ENCODE measurements at places on chromosomes 13 and 19.

DNA sequence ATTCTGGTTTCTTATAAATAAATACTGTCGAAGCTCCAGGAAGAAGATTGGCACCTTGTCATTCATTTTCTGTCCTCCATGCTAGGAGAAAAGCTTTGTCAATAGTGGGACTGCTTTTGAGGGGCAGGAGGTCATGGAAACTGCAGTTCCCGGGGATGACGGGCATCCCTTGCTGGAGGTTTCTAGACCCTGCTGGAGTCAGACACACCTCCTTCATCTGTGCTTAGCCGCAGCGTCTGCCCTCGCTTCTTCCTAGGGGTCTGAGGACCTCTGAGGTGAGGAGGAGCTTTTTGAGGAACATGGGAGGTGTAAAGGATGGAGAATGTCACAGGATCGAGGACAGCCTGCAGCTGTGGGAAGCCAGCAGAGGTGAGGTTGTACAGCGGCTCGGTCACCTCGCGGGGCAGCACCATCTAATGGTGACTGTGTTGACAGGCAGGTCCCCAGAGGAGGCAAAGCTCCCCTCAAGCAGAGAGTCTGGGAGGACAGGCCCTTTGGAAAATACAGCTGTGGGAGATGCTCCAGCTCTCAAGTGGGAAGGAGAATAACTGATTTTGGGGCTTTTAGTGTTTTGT lies 172.7 kb upstream of the RNF113B start:
- no peak for DNase-seq

- DNase-seq = no peak
These were observed 89.6 kb upstream of the SPRY2 start for GRCh38 chr13:80430561-80430960.

- no peak for DNase-seq
These were observed 326.1 kb upstream of the TSHZ3 start for GRCh38 chr19:31675193-31675913.

DNA sequence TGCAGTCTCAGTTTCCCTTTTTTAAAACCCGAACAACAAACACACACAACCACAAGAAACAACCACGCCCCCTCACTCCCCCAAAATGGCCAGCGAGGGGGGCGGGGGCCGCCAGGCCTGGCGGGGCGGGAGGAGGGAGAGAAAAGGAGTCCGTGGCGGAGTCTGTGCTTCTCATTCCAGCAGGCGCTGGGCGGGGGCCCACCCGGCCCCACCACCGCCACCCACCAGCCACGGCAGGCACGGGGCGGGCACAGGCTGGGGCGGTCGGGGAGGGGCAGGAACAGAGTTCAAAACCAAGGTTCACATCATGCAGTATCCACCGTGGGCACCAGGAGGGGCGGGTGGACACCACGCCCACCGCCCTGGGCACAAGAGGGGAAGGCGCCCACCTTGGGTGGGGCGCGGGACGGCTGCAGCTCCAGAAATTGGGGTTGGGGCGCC lies 12.9 kb downstream of the DPF1 start:
- no peak for DNase-seq

- no peak for DNase-seq
These were observed 72.7 kb downstream of the ZNF254 start for GRCh38 chr19:24159707-24160106.

DNA sequence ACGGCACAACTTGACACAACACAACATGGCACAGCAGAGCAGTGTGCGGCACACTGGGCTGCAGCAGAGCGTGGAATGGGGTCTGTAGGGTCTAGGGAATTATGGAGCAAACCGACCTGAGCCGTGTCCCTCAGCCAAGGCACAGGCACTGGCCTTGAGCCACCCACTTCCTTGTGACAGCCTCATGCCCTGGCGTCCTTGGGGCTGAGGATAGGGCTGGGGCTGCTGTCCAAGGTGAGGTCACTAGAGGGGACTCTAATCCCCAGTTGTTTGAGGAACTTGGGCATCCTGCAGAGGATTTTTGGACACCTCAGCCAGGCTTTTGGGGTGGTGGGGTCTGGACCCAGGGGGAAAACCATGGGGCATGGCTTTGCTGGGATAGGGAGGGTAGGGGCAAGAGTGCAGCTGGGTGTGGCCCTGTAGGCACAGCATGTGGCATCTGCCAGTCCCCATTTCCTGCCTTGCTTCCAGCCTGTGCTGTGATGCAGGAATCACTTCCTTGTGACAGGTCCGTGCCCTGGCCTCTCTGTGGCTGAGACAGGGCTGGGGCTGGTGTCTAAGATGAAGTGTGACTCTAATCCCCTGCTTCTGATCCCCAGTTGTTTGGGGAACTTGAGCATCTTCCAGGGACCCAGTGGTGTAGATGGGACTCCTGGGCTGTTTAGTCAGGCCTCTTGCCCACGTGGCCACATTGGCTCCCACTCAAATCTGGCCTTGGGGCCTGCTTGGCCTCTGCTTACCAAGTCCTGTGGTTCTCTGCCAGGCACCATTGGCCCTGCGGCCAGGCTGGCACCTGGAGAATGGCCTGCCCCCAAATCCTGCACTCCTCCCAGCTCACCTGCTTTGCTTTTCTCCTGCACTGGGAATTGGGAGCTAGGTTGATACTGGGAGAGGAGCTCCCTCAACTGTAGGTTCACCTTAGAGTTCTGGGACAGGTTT lies 78.5 kb downstream of the SCGB2B2 start:
- no peak for DNase-seq

GRCh38 chr13:38348861-38349389 lies 726 bp upstream of the UFM1 start:
- DNase-seq = no peak

DNA sequence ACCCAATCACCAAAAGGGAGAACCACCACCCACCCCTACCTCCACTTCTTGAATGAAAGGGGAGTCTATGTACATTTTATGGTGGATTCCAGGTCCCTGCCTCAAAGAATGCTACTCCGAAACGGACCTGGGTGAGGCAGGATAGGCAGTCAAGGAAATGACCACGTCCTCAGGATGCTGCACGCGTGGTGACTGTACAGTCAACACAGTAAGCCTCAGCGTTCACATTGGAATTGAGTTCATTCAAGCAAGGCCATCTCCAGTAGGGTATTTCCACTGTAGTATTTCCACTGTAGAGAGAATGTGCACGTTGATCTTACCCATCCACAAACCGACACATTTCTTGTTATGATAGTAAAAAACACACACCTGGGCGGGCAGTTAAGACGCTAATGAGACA lies 16.9 kb downstream of the ZSCAN5C start:
- no peak for DNase-seq

DNA sequence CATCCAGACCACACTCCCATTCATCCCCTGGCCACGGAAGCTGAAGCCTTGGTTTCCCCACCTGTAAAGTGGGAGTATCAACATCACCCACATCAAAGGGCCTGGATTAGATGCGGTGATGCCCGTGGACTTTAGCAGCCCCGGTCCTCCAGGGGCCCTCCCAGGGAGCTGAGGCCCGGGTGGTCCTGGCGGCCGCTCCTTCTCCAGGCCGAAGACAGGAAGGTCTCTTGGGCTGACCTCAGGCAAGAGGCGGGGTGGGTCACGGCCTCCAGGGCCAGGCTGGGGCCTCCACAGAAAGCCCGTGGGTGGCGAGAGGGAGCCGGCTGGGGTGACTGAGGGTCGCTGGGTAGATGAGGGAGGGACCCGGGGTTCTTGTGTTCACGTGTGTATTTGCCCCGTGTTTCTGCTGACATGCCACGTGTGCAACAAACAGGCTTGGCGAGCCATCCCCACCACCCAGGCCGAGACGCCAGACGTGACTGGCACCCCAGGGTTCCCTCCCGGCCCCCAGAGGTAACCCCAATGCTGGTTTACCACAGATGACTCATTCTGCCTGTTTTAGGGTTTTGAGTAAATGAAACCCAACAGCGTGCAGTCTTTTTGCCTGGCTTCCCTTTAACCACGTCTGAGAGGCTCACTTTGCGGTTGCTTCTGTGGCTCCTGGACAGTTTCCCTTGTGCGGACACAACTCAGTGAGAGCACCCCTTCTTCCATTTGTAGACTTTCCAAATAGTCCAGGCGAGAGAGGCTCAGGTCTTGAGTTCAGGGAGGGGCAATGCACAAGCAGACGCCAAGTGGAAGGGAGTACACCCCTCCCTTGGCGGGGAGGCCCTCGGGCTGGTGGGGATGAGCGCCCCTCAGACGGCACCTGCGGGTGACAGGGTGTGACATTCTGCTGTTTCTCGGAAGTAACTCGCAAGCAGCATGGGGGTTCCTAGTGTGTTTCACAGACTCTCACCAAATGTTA lies 42.9 kb downstream of the C13orf46 start:
- DNase-seq = peak; percentile 97

- DNase-seq = no peak
These were observed 82.4 kb downstream of the RYR1 start for GRCh38 chr19:38515896-38516295.

GRCh38 chr13:30739761-30740642 lies 4.7 kb downstream of the ALOX5AP start:
- DNase-seq = peak; percentile 69

DNA sequence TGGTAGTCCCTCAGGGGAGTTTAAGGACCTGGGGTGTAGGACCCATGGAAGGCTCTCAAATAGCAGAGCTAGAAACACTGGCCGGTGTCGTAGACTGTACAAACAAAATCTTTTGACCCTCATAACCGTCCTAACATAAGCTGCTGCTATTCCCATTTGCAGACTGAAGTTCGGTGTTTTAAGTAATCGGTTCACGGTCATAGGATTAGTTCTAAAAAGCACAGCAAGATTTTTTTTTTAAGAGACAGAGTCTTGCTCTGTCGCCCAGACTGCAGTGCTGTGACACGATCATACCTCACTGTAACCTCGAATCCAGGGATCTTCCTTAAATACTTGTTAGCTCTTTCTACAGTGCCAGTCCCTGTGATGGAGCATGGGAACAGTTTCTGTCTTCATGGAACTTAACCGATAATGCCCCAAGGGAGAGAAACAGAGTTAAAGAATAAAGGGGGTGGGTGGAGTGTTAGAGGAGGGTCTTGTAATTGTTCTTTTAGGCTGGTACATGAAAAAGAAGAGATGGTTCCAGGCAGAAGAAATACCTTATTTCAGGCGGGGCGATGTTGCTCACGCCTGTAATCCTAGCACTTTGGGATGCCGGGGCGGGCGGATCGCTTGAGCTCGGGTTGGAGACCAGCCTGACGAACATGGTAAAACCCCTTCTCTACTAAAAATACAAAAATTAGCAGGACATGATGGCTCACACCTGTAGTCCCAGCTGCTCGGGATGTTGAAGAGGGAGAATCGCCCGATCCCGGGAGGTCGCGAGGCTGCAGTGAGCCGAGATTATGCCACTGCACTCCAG lies 475 bp upstream of the ZC3H4 start:
- DNase-seq = no peak

GRCh38 chr19:802498-803098 lies 5.3 kb downstream of the PTBP1 start:
- DNase-seq = no peak

GRCh38 chr13:40440990-40441820 lies 225.2 kb downstream of the FOXO1 start:
- no peak for DNase-seq

DNA sequence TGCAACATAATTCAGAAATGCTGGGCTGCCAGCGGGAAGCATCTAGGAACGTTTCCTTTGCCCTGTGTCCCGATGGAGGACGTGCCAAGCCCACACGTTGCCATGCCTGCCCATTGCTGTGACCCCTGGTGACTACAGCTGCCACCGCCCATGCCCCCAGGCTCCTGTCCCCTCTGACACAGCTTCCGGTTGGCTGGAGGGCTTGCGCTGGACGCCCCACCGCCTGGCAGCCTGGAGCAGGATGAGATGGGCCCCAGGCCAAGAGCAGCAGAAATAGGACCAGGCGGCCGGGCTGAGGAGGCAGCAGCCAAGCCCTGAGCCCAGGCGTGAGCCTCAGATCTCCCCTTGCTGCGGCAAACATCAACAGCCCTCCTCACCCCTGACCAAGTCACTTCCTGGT lies 125.9 kb downstream of the COL4A2 start:
- DNase-seq = no peak

GRCh38 chr19:34391813-34392212 lies 12.4 kb upstream of the PDCD2L start:
- DNase-seq = no peak

DNA sequence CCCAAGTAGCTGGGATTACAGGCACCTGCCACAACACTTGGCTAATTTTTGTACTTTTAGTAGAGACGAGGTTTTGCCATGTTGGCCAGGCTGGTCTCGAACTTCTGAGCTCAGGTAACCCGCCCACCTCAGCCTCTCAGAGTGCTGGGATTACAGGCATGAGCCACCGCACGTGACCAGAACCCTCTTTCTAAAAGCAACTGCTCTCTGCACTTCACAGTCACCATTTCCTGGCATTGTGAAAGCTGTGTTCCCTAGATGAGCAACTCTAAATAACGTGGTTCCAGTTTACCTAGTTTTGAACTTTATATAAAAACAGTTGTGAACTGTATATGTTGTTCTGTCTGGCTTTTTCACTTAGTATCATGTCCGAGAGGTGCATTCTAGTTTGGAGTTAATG lies 152.9 kb downstream of the SIPA1L3 start:
- no peak for DNase-seq

DNA sequence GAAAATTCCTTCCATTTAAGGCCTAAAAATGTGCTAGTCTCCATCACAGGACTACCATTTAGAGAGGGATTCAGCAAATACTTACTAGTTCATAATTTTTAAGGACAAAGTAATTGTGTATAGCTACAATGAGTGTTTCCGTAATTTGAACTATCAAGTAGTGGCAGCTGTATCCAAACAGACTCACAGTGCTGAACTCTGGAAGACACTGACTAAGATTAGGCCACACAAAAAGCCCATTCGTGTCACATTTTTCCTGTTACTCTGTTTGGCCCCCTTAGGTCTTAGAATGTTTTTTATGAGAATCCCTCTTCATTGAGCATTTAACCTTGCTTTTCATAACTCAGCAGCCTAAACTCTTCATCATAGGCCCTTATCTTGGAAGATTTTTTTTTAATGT lies 731.2 kb upstream of the PCDH9 start:
- no peak for DNase-seq

DNA sequence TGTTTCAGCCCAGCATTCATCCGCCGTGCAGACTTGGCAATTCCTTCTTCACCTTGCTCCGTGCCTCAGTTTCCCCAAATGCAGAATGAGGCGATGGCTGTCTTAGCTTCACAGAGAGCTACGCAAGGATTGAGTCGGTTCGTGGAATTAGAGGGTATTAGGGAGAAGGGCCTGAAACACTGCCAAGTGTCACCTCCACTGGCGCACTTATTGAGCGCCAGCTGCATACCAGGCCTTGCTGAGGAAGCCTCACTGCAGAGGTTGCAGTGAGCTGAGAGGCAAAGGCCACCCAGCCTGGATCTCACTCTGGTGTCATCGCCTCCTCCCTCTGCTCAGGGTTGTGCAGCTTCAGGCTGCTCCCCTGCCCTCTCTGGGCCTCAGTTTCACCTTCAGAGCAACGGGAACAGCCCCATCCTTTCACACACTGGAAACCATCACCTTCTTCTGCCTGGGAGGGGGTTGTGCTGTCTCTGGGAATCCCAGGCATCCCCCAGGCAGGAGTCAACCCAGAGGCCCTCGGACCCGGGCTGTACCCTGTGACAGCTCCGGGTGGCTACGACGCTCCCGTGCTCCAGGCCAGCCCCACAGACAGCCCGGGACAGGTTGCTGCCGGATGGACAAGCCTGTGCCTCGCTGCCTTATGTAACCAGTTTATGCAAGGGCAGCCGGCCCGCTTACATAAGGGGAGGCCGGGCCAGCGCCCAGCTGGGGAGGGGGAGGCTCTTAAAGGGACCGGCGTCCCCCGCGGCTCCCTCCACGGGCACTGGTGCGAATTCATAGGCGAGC lies 31.9 kb downstream of the NFIC start:
- no peak for DNase-seq

Data from MV-4-11 (cell line).